CD4-positive, alpha-beta T cell treated with Interleukin-4 for 1 hour (primary cell): ENCODE measurements at places on chromosomes 4 and X.

- no peak for DNase-seq
Observed at GRCh38 chr4:29560452-29560851, 1159.7 kb upstream of the PCDH7 start.

DNA sequence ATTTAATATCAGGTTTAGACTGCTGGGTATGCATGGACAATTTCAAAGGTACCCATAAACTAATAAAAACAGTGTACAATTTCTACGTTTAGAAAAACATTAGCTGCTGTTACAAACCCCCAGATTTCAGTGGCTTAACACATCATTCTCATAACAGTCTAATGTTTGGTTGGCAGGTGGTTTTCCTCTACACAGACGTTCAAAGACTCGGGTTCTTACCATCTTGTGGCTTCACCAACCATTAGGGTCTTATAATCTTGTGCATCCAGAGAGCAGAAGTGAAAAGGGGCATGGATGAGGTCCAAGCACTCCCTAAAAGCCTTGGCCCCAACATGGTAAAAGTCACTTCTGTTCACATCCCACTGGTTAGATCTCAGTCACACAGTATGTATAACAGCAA, 71.6 kb downstream of the SH3RF1 start:
- DNase-seq: no peak

DNA sequence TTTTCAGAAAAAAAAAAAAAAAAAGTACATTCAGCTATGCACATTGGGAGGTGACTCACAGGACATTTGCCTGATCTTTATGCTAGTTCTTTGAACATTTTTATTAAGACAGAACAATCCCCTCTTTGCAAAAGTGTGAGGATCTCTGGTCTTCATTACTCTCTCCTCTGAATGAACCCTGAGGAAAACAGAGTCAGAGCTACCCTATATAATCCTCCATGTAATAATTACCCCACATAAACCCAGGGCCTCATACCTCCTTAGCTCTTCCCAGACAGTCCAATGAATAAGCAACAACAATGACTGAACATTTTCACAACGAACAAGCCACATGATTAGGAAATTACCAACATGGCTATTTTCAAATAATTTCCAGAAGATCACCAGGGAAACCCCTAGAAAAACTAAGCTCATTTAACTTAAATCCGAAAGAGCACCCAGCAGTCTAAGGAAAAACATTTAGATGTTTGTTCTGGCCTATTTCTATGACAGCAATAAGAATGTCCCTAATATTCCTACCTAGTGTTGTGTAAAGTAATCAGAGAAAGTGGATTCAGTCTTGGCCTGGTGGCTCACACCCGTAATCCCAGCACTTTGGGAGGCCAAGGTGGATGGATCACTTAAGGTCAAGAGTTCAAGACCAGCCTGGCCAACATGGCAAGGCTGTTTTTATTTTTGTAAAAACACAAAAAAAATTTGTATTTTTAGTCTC, 37.8 kb downstream of the TBC1D9 start:
- DNase-seq: no peak

- no peak for DNase-seq
Observed at GRCh38 chr4:88010966-88011365, 3.5 kb downstream of the PKD2 start.

DNA sequence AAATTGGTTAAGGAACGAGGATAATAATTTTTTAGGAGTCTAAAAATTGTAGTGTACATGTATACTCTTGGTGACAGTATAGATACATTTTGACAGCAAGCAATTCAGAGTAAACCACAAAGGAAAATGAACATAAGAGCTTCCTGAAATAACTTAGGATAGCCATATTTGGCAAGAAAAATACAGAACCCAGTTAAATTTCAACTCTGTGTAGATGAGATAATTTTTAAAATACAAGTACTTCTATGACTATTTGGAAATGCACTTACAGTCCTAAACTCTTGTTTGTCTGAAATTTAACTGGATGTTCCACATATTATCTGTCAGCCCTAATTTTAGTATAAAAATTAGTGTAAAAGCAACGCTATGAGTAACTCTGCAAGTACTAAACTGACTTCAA, 124.4 kb upstream of the PCDH18 start:
- DNase-seq: no peak

- no peak for DNase-seq
Observed at GRCh38 chr4:127618427-127618826, 14.3 kb upstream of the INTU start.

DNA sequence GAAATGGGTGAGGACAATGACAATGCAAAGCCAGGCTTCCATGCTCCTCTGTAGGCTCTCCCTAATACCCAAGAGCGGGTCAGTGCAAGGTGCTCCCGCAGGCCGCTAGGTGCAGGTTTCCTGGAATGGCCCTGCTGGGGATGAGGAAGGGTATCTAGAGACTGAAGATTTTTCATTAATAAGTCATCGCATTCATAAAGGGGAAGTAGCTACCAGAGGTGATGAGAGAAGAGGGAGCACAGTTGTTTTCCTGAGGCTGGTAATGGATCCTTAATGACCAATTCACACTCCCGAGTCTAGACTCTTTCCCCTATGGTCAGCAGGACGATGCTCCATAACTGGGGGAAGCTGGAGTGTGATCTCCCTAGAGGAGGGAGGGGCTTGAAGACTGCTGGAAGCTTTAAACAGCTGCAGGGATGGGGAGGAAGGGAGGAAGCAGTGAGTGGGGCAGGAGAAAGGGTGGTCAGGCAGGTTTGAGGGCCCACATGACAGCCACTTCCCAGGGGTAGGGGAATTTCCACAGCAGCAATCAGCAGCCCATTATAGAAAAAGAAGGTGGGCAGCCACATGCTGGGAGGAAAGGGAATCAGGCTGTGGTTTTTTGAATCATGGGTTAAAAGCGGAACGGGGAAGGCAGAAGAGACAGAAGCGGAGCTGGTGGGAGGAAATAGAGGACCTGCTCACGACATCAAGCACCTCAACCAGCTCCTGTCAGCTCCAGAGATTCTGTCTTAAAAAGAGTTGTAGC, 10.2 kb upstream of the ATP6AP2 start:
- DNase-seq: peak; percentile 19

DNA sequence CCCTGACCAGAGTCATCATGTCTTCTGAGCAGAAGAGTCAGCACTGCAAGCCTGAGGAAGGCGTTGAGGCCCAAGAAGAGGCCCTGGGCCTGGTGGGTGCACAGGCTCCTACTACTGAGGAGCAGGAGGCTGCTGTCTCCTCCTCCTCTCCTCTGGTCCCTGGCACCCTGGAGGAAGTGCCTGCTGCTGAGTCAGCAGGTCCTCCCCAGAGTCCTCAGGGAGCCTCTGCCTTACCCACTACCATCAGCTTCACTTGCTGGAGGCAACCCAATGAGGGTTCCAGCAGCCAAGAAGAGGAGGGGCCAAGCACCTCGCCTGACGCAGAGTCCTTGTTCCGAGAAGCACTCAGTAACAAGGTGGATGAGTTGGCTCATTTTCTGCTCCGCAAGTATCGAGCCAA, 11.0 kb downstream of the MAGEA4 start:
- no peak for DNase-seq

DNA sequence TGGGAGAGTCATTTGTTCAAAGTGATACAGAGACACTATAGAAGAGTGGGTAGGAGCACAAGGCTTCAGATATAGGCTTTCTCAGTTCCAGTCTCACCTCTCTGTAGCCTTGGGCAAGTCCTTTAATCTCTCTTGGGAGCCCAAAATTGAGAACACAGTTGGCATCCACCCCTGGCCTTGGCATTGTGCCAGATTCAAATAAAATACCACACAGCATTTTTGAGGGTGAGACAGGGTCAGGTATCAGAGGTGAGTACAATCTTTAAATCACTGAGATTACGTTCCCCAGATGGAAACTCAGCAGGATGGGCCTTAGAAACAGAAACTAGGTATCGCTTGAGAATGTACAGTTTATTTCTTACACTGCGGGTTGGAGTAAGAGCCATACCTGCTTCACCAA, 25.2 kb upstream of the SMIM10L2A start:
- no peak for DNase-seq

- DNase-seq: peak; percentile 87
Observed at GRCh38 chrX:1502241-1502640, 34.7 kb downstream of the P2RY8 start.

- DNase-seq: no peak
Observed at GRCh38 chr4:169314906-169315305, 44.1 kb upstream of the SH3RF1 start.

DNA sequence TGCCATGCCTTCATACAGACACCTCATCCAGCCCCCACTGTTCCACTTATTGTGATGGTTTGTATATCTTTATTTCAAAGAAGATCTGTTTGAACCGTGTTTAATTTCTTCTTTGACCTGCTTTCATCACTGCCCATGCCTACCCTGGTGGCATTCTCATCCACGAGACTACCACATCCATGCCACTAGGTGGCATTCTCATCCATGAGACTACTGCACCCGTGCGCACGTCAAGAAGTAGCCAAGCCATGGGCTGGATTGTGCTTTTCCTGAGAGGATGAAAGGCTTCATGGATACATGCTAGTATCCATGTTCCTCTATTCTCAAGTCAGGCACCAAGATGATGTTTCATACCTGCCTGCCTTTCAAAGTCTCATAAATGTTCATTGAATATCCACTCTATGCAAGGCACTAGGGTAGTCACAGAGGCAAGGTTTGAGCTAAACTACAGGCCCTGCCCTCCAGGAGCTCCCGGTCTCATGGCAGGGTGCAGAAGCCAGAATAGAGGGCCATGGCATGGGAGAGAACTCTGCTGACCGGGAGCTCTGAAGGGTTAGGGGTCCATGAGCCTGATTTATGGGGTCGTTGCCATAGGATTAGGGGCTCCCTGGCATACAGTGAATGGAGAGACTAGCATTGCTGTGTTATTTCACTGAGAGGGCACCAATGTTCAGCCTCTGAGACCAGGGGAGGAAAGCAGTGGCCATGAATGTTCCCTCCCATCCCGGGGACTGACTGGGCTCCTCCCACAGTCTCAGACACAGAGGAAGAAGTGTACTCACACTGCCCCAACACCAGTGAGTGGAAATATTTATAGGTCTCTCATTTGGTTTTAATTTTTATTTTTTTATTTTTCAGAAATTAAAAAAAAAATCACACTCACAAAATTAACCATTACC, 24.8 kb upstream of the EOLA2 start:
- DNase-seq: no peak

- DNase-seq: no peak
Observed at GRCh38 chr4:82868572-82868971, 22.4 kb downstream of the SEC31A start.

- DNase-seq: no peak
Observed at GRCh38 chr4:124144238-124144654, 568.3 kb downstream of the ANKRD50 start.

- no peak for DNase-seq
Observed at GRCh38 chrX:130444641-130445336, 43.0 kb downstream of the RBMX2 start.

GRCh38 chrX:109936114-109936513, 66.8 kb upstream of the TMEM164 start:
- DNase-seq: no peak

DNA sequence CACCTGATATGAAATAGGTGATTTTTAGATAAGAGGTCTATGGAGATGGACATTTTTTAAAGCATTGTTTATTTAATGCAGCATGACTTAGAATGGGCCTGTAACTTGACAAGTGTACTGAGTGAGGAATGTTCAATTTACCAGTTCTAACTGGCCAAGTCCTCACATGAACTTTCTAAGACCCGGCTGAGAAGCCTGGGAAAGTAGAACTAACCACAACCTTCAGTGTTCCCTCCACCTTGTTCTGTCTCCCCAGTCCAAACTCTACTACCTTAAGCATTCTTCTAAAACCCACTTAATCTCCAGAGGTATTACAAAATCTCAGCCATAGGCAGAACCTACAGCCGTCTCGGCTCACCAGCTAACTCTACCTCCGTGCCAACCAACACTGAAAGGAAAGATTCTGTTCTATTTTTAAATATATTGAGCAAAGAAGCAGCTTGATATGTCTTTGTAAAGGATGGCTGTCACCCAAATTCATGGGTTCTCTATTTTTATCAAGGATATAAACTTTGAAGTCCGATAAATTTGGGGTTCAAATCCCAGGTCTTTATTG, 6.8 kb downstream of the PPARGC1A start:
- DNase-seq: no peak

DNA sequence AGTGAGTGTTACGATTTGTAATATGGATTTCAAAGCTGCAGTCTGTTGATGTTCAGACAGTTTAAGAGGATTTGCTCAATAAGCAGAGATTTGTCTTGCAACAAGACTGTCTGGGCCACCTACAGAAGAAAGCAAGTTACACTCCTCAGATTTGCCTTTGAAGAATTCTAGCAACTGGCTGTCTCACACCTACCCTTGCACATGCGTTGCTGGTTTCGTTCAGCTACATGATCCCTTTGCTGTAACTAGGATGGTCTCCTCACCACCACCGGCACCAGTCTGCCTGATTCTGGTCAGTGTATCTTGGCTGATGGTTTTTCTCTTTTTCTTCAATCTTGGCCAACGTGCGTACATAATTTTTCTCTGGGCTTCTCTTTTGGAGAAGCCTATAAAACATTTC, 172.7 kb upstream of the LCORL start:
- DNase-seq: no peak

DNA sequence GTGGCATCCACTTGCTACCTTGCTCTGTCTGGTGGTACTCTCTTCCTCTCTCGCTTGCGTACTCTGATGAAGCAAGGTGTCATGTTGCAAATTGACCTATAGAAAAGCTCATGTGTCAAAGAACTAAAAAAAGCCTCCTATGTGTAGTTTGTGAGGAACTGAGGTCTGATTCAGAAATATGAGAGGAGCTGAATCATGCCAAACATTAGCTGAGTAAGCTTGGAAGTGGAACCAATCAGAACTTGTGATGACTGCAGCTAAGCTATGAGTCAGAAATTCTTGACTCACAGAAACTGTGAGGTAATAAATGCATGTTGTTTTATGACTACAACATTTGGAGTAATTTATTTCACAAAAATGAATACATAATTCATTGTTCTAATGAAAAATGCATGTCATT, 2138.8 kb downstream of the PCDH7 start:
- no peak for DNase-seq

DNA sequence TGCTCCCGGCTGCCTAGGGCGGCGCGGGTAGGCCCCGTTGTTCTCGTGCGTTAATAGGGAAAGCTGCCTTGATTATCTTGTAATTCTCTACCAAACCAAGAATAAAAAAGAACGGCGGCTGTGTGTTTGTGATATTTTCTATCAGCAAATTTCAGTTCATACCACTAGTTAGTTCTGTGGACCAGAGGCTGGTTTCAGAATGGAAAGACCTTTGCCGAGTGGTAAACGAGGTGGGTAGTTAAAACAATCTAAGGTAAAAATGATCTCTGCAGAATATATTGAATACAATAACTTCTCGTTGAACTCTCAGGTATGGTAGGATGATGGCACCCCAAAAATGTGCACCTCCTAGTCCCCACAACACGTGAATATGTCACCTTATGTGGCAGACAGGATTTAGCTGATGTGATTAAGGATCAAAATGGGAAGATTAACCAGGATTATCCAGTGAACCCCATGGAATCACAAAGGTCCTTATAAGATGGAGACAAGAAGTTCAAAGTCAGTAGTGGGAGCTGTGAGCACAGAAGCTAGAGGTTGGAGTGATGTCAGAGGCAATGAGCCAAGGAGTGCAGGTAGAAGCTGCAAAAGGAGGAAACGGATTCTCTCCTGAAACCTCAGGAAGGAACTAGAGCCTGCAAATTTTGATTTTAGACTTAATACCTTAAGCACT, 574 bp upstream of the CFAP97 start:
- DNase-seq: no peak

- DNase-seq: no peak
Observed at GRCh38 chr4:123755655-123756054, 359.1 kb downstream of the SPRY1 start.
